Kidney (tissue), 22 donors: ENCODE measurements at places on chromosomes 4 and X.

DNA sequence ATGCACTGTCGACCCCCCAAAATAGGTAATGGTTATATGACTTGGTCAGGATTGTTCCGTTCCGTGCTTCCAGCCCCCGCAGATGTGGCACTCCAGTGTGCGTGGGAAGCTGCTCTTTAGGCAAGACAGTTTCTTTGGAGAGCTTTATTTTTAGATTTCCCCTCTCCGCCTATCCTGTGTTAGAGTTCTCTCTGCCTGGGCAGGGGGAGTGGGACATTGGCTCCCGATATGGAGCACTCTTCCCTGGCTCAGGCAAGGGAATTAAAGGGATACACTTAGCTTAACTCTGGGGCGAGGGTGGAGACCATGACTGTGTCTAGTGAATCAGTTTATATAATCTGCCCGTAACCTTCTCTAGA is 36.0 kb downstream of the DLG3 start:
- peaks cover 14% of the 10 kb centered on the region for H3K4me1 ChIP-seq
- no peak overlapping the region for H3K4me3 ChIP-seq
- no peak for DNase-seq
- H3K27ac ChIP-seq = peak overlapping the region; percentile 39

DNA sequence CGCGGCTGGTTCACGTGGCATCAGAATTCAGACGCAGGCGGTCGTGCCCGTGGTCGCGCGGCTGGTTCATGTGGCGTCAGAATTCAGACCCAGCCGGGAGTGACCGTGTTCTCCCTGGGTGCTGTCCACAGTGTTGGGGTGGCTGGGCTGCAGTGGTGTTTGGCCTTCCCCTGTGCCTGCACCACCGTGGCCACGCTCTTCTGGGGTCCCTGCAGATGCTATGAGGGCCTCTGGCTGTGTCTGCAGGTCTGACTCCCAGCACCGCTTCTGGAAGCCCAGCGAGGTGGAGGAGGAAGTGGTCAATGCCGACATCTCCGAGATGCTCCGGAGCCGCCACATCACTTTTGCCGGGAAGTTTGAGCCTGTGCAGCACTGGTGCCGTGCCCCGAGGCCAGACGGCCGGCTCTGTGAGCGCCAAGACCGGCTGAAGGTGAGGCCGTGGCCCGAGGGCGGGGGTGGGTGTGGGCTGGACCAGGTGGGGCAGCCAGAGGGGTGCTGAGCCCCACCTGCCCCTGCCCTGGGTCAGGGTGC is 26.4 kb downstream of the NKX1-1 start:
- no peaks in the 10 kb centered on the region for H3K27me3 ChIP-seq
- no peak for DNase-seq
- no peaks in the 10 kb centered on the region for H3K4me1 ChIP-seq
- no peak overlapping the region for H3K27ac ChIP-seq

GRCh38 chrX:47814851-47815250 is 21.9 kb upstream of the ZNF81 start:
- H3K27ac ChIP-seq = no peak overlapping the region
- H3K4me3 ChIP-seq = no peak overlapping the region
- H3K4me1 ChIP-seq = no peaks in the 10 kb centered on the region
- no peak for DNase-seq
- H3K27me3 ChIP-seq = no peaks in the 10 kb centered on the region

DNA sequence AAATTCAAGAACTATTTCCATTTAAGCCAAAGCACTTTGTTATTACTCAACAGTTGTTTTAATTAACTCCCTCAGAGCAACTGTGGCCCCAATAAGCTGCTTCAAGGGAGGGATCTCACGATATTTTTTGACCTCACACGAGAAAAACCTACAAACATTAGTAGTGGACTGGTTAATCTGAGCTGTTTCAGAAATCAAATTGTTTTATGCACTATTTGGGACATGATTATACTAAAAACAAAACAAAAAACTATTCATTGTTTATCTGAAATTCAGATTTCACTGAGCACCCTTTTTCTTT is 74.3 kb downstream of the DCHS2 start:
- H3K4me3 ChIP-seq = peak overlapping the region; percentile 70
- H3K36me3 ChIP-seq = no peaks in the 10 kb centered on the region
- H3K4me1 ChIP-seq = peaks cover 3% of the 10 kb centered on the region
- no peaks in the 10 kb centered on the region for H3K27me3 ChIP-seq
- no peak for DNase-seq

DNA sequence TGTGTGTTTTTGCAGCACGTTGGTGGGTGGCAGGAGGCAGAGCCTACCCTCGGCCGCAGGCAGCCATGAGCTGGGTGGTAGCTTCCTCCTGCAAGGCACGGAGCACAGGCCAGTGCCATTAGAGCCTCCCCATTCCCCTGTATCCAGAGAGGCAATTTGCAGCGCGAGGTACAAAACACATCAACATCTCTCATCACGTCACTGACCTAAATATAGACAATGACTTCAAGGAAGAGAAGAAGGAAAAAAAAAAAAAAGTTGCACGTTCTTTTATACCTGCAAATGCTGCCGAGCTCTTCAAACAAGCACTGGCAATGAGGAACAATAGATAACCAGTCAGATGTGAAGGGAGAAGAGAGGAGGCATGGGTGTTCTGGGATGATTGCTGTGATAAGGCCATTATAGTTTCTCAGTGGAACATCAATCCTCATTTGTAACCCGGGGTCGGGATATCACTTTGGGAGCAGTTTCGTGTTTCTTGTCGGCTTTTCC is 159.9 kb downstream of the MGST2 start:
- no peaks in the 10 kb centered on the region for H3K36me3 ChIP-seq
- H3K4me3 ChIP-seq = no peak overlapping the region
- no peak overlapping the region for H3K27ac ChIP-seq

- H3K36me3 ChIP-seq = no peaks in the 10 kb centered on the region
- H3K27ac ChIP-seq = no peak overlapping the region
- no peaks in the 10 kb centered on the region for H3K27me3 ChIP-seq
- no peaks in the 10 kb centered on the region for H3K4me1 ChIP-seq
Observed at GRCh38 chr4:154230091-154230490, 261.5 kb downstream of the DCHS2 start.

- H3K27ac ChIP-seq = no peak overlapping the region
- H3K36me3 ChIP-seq = no peaks in the 10 kb centered on the region
- H3K4me1 ChIP-seq = no peaks in the 10 kb centered on the region
- no peaks in the 10 kb centered on the region for H3K27me3 ChIP-seq
- DNase-seq = no peak
- no peak overlapping the region for H3K4me3 ChIP-seq
Observed at GRCh38 chr4:68569466-68570121, 6.5 kb downstream of the UGT2B17 start.

DNA sequence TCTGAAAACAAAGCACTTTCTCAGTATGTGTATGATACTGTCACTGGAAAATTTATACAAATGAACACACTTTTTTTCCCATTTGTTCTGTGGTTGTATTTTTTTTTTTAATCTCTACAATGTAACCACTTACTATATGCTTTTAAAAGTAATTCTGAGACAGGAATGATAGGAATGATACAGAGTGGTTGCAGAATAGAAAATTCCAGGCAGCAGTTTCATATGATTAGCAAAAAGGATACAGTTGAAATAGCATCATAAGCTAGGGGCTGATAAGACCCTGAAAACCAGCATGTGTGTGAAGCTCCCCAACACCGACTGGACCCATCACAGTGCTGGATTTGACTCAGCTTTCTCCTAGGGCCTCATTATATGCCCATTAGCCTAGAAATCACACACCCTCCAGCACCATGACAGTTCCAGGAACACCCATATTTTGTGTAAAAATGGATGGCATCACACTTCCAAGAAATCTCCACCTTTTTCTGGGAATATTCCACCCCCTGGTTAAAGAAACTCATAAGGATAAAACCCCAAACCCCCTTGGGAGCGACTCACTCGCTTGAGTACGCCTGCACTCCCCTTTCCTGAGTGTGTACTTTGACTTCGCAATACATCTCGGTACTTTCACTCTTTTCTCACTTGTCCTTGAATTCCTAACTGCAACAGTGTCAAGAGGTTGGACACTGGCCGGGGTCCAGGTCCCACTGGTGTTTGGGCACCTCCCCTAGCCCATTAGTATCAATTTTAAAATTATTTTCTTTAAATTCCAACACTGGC is 77.4 kb upstream of the AGA start:
- no peak overlapping the region for H3K27ac ChIP-seq
- DNase-seq = no peak
- no peaks in the 10 kb centered on the region for H3K27me3 ChIP-seq
- no peaks in the 10 kb centered on the region for H3K4me1 ChIP-seq
- H3K36me3 ChIP-seq = no peaks in the 10 kb centered on the region

DNA sequence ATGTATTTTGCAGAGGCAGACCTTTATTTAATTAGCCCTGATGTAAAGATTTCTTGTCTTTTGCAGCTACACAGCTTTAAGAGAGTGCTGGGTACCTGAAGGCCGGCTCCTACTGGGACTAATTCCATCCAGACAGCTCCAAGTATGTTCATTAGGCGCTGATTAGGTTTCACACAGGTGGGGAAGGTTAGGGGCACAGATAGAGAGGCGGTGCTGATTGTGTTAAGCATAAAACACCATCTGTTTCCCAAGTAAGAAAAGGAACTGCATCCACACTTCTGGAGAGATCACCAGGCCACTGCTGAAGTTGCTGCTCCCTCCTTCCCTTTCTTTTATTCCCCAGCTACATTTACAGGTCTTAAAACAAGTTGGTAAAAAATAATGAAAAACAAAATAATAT is 349.5 kb downstream of the ZIC3 start:
- H3K27ac ChIP-seq = no peak overlapping the region
- no peaks in the 10 kb centered on the region for H3K4me1 ChIP-seq
- DNase-seq = no peak
- H3K36me3 ChIP-seq = no peaks in the 10 kb centered on the region

GRCh38 chr4:182698212-182698611 is 219.0 kb downstream of the DCTD start:
- H3K36me3 ChIP-seq = no peaks in the 10 kb centered on the region
- H3K27ac ChIP-seq = no peak overlapping the region
- DNase-seq = no peak
- H3K4me3 ChIP-seq = no peak overlapping the region
- H3K4me1 ChIP-seq = no peaks in the 10 kb centered on the region
